ENCODE measurements at places on chromosomes 7 and 10. TPM values are rescaled to one million over a fixed set of nuclear protein-coding genes. Genes with fewer than 3 reads are reported as not detected.

The MOGAT3 gene
- polyA plus RNA-seq: not detected

The OR2A5 gene
- not detected for polyA plus RNA-seq

The A1CF gene
- 0.46 TPM for polyA plus RNA-seq

The CELF2 gene
- 3.9 TPM for polyA plus RNA-seq

The PRPS1L1 gene
- not detected for polyA plus RNA-seq

The TMEM196 gene
- polyA plus RNA-seq: not detected

The GRID2IP gene
- polyA plus RNA-seq: not detected

The AOAH gene
- polyA plus RNA-seq: 2.4 TPM

The PPP1R9A gene
- polyA plus RNA-seq: 1.4 TPM

The CREB5 gene
- 3.8 TPM for polyA plus RNA-seq

The CYP2C19 gene
- polyA plus RNA-seq: 0.31 TPM

The NCAPG2 gene
- polyA plus RNA-seq: 4.0 TPM

The TEX36 gene
- not detected for polyA plus RNA-seq

The OTUD1 gene
- 27.6 TPM for polyA plus RNA-seq

The AGFG2 gene
- 11.0 TPM for polyA plus RNA-seq

The LOXL4 gene
- polyA plus RNA-seq: 1.4 TPM

The SLC29A4 gene
- polyA plus RNA-seq: 3.7 TPM

The MCU gene
- 28.1 TPM for polyA plus RNA-seq

The TYW1 gene
- polyA plus RNA-seq: 5.2 TPM

The ADCY1 gene
- 1.5 TPM for polyA plus RNA-seq

The ABCC2 gene
- polyA plus RNA-seq: 0.93 TPM

The NUDT13 gene
- 5.8 TPM for polyA plus RNA-seq

The OR2A42 gene
- polyA plus RNA-seq: not detected

The VOPP1 gene
- 14.0 TPM for polyA plus RNA-seq

The CHST12 gene
- 6.6 TPM for polyA plus RNA-seq

The BCCIP gene
- polyA plus RNA-seq: 75.2 TPM

The C7orf57 gene
- polyA plus RNA-seq: not detected

The ZYX gene
- 73.4 TPM for polyA plus RNA-seq

The KCNIP2 gene
- polyA plus RNA-seq: 1.3 TPM

The ATOH7 gene
- 0.30 TPM for polyA plus RNA-seq

The JAZF1 gene
- 5.8 TPM for polyA plus RNA-seq

The MSMB gene
- not detected for polyA plus RNA-seq

The TWIST1 gene
- 3.2 TPM for polyA plus RNA-seq

The HK1 gene
- 48.0 TPM for polyA plus RNA-seq

The ANKRD61 gene
- polyA plus RNA-seq: not detected

The HOXA9 gene
- polyA plus RNA-seq: not detected

The LIPF gene
- polyA plus RNA-seq: 36,465 TPM

The CNNM1 gene
- polyA plus RNA-seq: 0.31 TPM

The KAZALD1 gene
- polyA plus RNA-seq: 12.0 TPM

The CARD11 gene
- 1.7 TPM for polyA plus RNA-seq

The DGKI gene
- 0.19 TPM for polyA plus RNA-seq

The MSRB2 gene
- 14.1 TPM for polyA plus RNA-seq

The CALML3 gene
- not detected for polyA plus RNA-seq

The CLRN3 gene
- polyA plus RNA-seq: not detected

The GIMAP1 gene
- polyA plus RNA-seq: 2.4 TPM
